NCI-H1417 (cell line): ENCODE measurements at places on chromosomes 3 and 15.

DNA sequence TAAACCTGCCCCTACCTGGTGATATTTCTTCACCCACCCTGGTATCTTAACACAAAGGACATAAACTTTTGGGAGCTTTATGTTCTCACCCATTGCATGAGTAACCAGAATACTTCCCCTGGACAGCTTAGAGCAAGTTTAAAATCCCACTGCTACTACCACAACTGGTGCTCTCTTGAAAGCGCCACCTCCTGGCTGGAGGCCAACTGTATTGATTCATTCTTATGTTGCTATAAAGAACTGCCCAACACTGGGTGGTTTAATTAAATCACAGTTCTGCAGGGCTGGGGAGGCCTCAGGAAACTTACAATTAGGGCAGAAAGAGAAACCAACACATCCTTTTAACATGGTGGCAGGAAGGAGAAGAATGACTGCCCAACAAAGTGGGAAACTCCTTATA lies 592.4 kb downstream of the EPHA3 start:
- DNase-seq, result no peak

DNA sequence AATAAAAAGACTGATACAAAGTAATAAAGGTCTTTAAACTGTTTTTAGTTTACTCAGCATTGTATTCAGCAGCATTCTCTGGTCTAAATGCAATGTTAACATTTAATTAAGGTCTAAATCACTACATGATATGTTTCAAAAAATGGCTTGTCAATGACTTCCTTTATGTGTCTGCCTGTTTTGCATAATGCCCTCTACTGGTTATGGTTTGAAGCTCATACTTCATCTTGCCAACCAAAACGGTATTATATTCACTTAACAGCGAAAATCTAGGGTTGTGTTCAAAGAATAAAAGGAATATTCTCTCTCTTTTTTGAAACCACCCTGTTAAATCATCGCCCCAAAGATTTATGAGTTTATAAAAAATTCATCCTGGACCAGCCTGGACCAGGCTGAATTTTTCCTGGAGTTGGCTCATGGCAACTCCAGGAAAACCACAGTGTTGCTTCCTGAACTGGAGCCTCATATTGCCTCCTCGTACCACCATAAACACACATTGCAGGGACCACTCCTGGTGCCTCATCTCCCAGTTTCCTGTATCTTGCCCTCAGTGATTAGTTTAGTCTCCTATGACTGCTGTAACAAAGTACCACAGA lies 6.7 kb upstream of the NCEH1 start:
- DNase-seq, result no peak

DNA sequence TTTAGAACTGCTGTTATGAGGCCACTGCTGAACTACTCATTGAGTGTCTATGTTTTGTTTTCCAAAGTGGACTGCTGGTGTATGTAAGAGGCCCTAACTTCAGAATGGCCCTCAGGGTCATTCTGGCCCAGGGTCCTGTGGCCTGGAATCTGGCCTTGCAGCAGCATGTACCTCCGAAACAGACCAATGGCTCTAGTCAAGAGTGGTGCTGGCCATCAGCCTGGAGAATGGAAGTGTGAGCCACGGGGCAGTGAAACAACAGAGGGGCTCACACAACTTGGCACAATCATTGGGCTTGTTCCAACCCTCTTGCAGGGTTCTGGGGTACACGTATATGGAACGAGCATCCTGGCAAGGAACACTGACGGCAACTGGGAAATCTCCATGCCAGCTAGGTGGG lies 40.5 kb downstream of the SCN5A start:
- no peak for DNase-seq

DNA sequence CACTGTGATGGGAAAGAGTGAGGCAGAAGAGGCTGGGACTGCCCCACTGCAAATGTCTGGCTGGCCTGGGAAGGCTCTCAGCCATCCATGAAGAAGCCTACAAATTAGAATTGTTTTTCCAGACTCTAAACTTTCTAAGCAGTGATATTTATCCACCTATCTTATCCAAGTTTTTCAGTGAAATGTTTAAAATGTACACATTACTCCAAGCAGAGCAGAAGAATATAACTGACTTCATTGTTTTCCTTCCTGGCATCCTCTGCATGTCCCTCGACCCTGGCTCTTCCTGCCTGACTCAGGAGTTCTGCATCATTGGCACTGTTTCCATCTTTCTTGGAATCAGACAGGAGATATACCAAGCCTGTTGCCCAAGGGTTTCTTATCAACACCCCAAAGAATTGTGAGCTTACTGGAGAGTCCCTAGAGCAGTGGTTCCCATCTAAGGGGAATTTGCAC lies 401.5 kb upstream of the PROK2 start:
- no peak for DNase-seq

- DNase-seq, result peak; percentile 10
Observed at GRCh38 chr3:60463685-60464084, 787.6 kb downstream of the FHIT start.

- no peak for DNase-seq
Observed at GRCh38 chr3:48863122-48863521, 15.4 kb upstream of the PRKAR2A start.

DNA sequence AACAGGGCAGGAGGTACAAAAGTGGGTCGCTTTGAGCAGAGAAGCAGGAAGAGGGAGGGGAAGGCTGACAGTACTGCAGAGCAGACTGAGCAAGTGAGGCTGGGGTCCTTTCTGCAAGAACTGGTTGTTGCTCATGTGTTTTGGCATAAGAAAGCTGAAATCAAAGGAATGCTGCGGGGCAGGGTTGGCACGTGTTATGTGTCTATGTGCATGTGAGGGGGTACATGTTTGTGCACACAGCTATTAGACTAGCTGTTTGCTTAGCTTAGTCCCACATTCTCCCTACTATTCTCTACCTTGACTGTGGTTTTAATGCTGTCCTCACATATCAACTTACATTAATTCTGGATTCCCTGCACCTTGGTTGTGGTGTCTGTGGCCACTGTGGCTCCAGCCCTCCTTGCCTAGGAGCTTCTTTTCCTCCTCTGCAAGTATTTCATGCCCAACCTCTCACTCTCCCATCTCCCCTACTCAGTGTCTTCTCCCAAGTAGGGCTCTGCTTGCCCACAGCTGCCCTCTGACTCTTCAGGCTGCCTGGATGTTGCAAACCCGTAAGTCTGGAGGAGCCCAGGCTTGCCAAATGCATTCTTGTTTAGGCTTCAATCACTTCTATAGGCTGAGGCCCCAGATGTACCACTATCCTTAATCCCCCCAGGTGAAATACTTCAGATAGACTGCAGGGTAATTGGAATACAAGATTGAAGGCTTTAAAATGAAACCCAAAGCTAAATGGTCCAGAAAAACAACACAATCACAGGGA lies 4.8 kb downstream of the TAGLN3 start:
- DNase-seq, result no peak

GRCh38 chr3:197906850-197907187 lies 43.2 kb upstream of the RPL35A start:
- DNase-seq, result no peak

DNA sequence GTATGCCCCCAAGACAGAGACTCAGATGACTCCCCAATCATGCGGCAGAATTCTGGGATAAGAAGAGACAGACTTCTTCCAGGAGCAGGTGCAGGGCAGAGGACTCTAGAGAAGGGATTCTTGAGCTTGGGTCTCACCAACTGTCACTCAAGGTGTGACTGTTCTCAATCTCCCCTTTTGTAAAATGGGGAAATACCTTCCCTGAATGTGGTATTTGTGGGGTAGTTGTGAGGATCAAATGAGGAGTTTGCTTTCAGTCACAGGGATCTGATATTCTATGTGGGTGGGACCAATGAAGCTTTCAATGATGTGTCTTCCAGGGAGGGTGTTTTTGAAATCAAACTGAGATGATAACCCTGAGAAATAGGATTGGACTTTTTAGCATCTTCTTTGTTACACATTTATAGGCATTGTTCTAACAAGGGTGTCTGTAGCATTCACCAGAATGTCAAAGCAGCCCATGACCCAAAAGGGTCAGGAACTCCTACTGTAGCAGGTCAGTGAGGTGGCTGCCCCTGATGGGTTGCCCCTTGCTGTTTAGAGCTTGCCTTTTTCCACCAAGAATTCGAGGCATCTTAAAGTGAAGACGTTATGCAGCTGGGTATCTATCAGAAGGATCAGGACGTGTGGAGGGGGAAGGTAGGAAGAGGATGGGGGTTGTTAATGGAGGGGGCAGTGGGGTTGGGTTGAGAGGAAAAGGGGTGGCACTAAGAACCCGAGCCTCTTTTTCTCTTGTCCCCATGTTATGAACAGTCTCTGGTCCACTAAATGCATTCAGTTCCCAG lies 28.8 kb downstream of the UMPS start:
- DNase-seq, result no peak

GRCh38 chr15:92268900-92269299 lies 124.8 kb upstream of the ST8SIA2 start:
- peak; percentile 92 for DNase-seq

DNA sequence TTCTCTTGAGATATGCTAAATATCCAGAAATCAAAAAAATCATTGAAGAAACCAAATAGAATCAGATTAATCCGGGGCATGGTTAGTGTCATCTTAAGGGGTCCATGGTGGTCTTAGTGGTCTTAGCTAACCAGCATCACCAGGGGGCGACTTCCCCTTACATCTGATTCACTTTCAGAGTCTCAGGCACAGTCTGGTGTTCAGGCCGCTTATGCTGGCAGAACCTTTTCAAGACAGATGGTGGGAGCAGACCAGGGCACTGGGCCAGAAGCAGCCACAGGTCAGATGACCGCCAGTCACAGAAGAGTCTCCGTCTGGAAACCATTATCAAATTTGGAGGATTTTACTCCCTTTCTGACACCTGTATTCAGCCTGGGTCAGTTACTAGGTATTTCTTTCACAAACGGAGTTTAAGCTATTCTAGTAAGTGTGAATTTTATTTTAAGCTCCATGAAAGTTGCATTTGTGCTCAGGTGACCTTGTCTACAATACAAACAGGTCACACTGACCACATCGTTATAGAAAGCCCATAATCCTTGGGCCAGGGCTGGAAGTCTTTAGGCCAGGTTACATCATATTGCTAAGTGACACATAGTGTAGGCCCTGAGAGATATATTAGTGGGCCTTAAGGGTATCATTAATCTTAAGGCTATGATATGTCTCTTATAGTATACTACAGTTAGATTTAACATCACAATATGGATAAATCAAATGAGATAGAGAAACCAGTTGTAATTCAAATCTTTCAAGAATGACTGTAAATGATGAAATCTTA lies 365.5 kb downstream of the GBE1 start:
- DNase-seq, result no peak

DNA sequence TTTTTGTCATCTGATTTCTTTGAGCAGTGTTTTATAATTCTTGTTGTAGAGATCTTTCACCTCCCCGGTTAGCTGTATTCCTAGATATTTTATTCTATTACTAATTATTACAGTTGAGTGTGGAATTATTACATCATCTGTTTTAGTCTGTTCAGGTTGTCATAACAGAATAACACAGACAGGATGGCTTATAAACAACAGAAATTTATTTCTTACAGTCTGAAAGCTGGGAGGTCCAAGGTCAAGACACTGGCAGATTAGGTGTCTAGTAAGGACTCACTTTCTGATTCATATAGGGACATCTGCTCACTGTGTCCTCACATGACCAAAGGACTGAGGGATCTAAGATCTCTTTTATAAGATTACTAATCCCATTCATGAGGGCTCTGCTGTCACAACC lies 121.3 kb upstream of the THBS1 start:
- no peak for DNase-seq

DNA sequence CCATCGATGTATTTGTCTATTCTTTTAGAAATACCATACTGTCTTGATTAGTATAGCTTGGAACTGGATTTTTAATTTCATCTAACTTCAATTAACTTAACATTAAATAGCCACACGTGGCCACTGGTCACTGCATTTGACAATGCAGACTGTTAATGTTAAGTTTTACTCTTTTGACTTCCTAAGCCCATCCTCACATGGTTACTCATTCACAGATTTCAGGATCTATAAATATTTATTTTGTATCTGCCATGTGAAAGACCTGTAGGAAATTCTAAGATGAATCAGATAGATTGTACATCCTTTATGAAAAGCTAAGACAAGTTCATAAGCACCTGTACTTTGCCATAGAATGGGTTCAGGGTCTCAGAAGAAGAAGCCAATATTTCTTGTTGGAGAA lies 8.3 kb upstream of the RORA start:
- no peak for DNase-seq

DNA sequence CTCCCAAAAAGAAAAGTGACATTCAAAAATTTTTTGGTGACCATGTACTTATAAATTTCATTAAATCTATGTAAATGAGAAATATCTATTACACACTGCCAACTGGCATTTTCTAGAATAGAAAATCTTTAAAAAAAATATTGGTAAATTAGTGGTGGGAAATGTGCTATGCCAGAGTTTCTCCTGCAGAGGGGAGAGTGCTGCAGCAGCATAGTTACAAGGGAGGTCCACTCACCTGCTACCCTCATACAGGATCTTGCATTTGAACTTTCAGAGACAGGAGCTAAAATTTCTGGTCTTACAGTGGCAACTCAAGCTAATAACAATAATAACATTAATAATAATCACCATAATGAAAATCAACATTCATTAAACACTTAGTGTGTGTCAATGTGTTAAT lies 459.6 kb downstream of the NSUN3 start:
- no peak for DNase-seq

- DNase-seq, result peak; percentile 25
Observed at GRCh38 chr3:125694761-125695294, 99.5 kb upstream of the OSBPL11 start.

GRCh38 chr3:191774485-191774884 lies 313.5 kb downstream of the PYDC2 start:
- DNase-seq, result peak; percentile 15

DNA sequence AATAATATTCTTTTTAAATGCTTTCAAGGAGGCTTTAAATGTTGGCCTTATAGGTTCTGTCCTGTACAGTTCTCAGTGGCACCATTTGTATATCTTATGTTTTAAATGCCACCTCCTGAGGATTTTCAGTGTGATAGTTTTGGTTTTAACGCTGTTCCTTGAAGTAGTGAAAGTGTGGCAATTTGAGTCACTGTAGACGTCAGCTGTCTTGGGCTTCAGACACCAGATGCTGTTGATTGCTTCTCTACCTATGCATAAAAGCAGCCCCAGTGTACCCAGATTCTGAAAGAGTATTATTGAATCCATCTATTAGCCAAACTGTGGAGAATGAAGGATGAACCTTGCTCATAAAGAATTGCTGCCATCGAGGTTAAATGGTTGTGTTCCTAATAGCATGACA lies 316.8 kb upstream of the GBE1 start:
- no peak for DNase-seq

GRCh38 chr3:119628390-119628789 lies 30.7 kb downstream of the PLA1A start:
- no peak for DNase-seq

DNA sequence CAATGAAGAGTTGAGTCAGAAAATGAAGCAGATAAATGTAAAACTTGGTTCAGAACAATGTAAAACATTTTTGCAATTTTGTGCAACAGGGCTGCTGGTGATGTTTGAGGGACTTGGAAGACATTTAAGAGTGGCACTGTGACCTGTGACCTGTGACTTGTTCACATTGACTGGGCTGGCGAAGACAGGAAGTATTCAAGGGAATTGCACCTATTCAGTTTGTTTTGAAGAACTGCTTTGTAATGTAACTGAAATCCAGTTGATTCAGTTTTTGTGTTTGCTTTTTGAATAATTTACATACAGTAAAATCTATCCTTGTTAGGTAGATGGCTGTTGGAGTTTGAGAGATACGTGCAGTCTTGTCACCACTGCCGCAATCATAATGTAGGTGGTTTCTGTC lies 35.4 kb downstream of the MCTP2 start:
- DNase-seq, result no peak

- DNase-seq, result peak; percentile 46
Observed at GRCh38 chr15:37682304-37682703, 252.1 kb upstream of the TMCO5A start.

GRCh38 chr3:108406063-108406660 lies 104.2 kb downstream of the MYH15 start:
- DNase-seq, result no peak
